ENCODE measurements at places on chromosomes 16 and 17.

GRCh38 chr17:77225265-77225664, 84.5 kb downstream of the SEC14L1 start:
- DNase-seq, result no peak

DNA sequence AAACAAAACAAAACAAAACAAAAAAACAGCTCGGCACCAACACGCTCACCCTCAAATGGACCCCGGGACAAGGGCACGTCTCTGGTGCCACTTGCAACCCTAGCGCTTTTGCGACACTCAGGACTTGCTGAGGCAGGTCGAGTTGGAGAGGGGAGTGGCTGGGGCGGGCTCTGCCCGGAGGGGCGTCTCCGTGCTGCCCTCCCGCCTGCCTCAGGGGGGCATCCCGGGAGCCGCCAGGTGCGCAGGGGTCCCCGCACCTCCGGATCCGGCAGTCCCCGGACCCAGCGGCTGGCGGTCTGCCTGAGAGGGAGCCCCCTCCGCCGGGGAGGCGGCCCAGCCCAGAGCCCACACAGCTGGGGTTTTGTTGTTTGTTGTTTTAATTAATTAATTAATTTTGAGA, at the start of gene SLC52A1:
SLC52A1 (minus strand) TSS at position 112 of the 400 bp plus-strand sequence. CDS start 820 bp downstream, outside the sequence.
- DNase-seq, result no peak

GRCh38 chr17:57945996-57946797, 9.0 kb downstream of the CUEDC1 start:
- no peak for DNase-seq

DNA sequence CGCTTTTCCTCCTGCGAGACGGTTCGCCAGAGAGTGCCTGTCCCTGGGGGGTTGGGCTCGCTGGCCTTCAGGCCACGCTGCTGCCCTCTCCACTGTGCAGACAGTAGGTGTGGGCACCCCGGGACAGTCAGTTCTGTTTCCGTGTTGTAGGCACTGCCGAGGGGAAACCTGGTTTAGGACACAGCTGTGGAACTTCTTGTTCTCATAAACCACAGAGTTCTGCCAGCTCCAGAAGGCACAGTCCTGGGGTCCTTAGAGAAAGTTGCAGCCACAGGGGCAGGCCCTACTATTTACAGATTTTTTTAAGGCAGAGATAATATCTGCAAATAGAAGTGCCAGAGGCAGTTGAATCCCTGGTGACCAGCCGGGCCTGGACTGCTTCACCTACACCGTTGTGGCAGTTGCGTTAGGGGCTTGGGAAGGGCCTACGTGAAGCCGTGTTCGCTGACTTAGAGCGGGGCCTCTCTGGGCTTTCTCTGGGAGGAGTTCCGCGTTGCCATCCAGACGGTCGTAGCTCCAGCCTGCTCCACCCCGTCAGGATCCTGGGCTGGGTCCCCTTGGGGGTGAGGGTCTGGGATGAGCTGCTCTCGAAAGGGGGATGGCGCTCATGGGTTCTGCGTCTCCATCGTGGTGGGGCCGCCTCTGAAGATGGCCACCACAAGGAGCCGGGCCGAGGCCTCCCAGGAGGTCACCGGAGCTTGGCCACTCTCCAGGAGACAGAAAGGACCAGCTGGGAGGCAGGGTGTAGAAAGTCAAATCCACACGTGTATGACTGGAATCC, 126.3 kb downstream of the BANP start:
- no peak for DNase-seq

DNA sequence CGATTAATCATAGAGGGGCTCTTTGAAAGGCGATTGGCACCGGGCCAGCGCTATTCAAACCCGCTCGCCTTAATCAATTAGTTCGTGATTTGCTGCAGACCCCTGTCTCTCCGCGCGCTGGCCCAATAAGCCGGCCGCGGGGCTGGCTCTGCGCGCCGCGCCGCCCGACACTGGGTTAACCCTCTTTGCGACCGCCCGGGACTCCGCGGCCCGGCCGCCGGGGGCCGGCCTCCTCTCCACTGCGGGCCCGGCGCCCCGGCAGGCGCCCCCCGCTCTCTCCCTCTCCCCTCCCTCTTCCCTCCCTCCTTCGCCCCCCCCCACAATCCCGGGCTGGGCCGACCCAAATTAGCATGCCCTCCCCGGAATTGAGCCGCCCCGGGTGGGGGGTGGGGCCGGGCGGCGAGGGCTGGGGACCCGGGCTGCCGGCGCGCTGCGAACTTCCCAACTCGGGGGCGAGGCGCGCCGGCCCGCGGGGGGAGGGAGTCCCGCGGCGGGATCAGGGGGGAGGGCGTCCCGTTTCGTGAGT, 428 bp upstream of the SALL1 start:
- DNase-seq, result peak; percentile 39

DNA sequence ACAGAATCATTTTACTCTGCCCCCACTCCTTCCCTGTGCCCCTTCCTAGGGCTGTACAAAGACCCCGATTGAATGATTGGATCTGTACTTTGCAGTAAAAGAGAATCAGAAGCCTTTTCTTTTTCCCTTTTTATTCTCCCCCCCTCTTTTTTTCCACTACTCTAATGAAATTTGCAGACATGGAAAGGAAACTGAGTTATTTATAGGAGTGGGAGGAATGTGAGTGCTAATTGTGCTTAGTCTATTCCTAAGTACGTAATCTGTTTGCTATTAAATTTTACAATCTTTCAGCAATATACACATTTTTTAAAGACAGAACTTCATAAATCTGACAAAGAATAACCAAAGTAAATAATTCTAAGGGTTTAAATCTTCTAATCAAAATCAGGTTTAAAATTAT, 314.3 kb downstream of the MAP2K6 start:
- DNase-seq, result no peak

DNA sequence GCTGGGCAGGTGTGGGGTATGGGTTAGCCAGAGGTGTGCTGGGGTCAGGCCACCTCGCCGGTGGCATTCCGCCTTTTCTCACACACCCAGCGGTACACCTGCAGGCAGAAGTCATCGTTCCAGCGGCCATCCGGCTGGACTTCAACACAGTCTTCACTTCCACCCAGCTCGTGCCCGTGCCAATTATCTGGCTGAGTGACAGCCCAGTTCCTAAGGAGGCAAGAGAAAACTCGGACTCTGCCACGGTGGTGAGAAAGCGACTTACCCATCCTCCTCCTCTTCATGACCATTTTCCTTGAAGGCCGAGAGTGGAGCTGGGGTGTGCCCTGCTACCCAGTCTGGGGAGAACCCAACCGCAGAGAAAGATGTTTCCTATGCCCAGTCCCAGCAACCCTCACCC, 13.1 kb downstream of the ASGR2 start:
- DNase-seq, result no peak

DNA sequence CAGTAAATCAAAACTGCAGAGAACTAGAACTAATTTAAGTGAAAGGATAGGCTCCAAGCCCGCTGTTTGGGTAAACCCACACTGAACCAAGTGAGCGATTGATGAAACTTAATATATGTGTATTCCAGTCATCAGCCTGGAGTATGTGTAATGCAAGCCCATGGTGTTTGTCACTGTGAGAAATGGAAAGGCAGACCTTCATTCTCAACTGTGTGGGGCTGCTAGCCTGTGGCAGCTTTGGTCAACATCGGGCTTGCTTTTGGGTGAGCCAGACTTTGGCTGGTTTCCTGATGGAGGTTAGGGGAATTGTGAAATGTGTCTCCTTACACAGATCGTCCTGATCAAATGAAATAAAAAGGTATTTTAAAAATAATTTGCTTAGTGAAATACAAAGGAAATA, 279.9 kb downstream of the IRX3 start:
- DNase-seq, result no peak

- no peak for DNase-seq
Measured at GRCh38 chr17:29914819-29915537, 15.1 kb downstream of the SSH2 start.

DNA sequence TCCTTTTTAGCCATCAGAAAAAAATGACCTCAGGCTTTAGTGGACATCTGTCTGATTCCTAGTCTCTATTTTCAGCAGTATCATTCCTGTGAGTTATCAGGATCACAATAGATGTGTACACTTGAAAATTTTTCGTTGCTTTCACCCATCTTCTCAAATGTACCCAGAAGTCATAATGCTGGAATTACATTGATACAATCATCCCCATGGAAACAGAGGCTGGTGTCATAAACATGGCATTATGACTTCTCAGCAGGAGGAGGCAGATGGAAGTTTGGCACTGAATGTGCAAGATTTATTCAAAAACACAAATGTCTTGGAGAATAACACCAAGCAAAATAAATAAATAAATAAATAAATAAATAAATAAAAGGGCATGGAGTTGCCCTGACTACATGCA, 292.5 kb downstream of the PHKB start:
- no peak for DNase-seq

DNA sequence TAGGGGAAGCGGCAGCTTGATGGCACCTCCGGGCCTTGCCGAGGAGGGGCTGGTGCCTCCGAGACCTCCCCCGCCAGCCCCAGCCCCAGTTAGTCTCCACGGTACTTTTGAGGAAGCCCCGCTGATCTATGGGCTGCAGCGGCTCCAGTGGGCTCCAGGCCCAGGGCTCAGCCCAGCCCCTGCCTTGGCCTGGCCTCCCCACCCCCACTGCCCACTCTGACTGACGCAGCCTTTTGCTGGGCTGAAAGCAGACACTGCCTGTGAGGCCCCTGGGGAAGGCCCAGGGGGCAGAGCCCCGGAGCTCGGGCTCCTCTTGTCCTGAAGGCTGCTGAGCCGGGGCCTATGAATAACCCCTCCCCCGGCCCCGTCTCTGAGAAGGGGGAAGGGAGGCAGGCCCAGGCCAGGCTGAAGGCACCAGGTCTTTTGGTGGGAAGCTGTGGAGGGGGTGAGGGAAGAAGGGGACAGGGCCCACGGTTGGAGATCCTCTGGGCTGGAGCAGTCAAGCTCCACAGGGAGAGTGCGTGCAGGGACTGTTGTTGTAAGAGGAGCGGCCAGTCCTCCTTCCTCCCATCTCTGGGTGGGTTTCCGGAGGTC, 7.5 kb upstream of the SMTNL2 start:
- no peak for DNase-seq
